ENCODE measurements at places on chromosomes 5 and 9. TPM values are rescaled to one million over a fixed set of nuclear protein-coding genes. Genes with fewer than 3 reads are reported as not detected.

DNA sequence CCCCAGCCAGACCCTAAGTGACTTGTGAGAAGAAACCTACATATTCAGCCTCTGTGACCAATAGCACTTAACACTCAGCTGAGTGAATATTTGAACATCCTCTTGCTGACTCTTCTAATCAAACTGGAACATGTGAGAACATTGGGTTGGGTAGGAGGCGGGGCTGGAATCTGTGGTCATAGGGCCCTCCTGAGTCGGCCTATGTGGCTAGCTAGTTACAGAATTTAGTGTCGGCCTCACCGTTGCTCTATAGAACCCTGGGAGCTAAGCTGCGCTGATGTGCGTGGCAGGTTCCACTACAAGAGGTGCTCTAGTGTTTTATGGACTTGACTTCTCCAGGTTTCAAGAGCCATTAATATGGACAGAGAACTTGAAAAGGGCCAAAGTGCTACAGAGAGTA lies 138.8 kb downstream of the DROSHA start:
- no peak overlapping the region for H3K27ac ChIP-seq
- H3K27me3 ChIP-seq, result no peaks in the 10 kb centered on the region
- no peak overlapping the region for H3K4me3 ChIP-seq
- no peaks in the 10 kb centered on the region for H3K36me3 ChIP-seq
- no peaks in the 10 kb centered on the region for H3K4me1 ChIP-seq
- DNase-seq, result no peak

DNA sequence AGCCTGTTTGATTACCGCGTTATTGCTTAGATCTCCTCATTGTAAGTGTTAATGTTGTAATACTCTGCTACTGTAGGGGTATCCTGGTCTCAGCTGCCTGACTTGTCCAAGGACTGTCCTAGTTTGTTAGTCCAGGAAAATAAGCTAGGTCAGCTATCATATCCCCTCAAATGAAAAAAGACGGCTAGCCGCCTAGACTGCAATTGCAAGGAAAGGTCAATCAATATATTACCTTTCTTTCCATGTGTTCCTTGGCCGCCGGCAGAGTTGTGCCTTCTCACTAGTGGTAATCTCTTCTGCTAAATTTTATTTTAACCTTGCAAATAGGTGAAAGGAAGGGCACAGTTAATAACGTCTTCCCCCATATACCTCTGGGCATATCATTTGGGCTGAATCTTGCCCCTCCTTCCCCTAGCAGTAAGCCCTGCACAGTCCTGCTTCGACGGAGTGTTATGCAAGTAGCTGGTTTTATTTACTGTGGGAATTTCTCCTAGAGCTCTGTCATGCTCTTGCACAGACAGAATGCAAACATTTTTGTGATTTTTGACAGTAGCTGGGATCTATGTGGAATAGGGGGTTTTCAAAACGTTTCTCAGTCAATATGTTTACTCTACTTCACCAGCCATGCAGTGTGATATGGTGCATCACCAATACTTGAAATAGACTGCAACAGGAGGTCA lies 288.5 kb downstream of the MAST4 start:
- no peak overlapping the region for H3K4me3 ChIP-seq
- no peak overlapping the region for H3K27ac ChIP-seq
- DNase-seq, result no peak
- peaks cover 2% of the 10 kb centered on the region for H3K4me1 ChIP-seq

DNA sequence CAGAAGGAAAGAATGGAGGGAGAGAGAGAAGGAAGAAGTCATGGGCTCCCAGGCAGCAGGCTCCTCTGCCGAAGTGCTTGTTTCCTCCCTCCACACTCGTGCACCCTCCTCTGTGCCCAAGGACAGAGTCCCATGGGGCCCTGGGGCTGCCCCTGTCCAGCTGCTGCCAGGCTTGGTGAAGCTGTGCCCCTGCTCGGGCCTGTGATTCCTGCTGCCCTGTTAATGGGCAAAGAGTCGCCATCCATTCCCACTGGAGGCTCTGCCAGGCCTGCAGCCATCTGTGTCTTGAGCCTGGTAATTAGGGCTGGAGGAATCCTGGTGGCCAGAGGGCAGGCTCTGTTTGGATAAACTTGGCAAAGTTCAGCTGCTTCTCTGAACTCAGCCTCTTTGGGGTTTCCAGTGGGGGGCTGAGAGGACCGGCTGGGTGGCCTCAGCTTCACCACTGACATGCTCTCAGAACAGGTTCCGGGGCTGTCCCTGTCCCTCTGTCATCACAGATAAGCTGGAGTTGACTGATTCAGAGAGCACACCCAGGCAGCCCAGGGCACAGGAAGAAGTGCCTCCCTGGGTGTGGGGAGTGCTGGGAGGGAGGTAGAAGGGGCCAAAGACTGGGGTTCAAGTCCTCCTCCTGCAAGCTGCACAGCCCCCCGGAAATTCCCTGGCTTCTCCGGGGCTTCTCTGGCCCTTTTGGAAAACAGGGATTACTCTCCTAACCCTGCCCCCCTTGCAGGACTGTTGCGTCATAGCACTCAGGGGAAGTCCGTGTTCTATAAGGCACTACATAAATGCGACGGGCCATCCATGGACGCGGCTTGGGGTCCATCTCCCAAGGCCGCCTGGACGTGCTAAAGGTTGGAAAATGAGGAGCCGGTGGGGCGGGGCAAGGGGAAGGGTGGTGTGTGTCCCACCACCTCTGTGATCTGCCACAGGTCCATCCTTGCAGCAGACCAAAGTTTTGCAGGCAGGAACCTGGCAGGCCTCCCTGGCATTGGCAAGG lies 154.8 kb downstream of the PAX5 start:
- H3K27me3 ChIP-seq, result peaks cover 2% of the 10 kb centered on the region
- peak; percentile 51 for DNase-seq
- H3K4me1 ChIP-seq, result no peaks in the 10 kb centered on the region
- no peaks in the 10 kb centered on the region for H3K36me3 ChIP-seq
- H3K4me3 ChIP-seq, result no peak overlapping the region
- H3K27ac ChIP-seq, result no peak overlapping the region

DNA sequence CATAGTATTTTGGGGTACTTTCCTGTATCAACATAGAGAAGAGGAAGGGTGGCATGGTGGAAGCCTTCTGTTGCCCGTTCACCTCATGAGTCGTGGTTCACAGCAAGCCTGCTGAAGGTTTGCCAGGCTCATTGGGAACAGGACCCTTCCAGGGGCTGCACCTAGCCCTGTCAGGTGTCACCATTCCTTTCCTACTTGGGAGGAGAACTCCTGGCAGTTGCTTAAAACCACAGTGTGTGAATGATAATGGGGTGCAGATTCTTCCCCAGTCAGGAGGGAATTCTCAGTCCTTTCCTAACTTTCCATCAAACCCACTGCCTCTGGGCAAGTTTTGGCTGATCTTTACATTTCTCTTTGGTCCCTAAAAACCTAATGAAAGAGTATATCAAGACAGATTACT lies 99.4 kb upstream of the CTNND2 start:
- no peaks in the 10 kb centered on the region for H3K4me1 ChIP-seq
- no peak overlapping the region for H3K4me3 ChIP-seq
- H3K27me3 ChIP-seq, result no peaks in the 10 kb centered on the region

DNA sequence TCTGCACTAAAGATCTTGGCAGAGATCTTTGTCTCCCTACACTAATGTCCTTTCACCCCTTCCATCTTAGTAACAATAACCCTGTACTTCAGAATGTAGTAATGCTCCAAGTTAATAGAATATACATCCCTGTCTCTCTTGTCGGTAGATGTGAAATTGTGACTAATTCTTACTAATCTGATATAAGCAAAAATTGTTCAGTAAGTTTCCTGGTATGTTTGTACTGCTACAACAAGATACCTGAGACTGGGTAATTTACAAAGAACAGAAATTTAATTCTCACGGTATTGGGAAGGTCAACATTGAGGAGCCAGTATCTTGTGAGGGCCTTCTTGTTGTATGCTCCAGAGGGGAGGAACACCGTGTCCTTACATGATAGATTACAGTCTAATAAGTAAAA lies 1686.6 kb upstream of the CDH9 start:
- no peaks in the 10 kb centered on the region for H3K4me1 ChIP-seq
- H3K36me3 ChIP-seq, result no peaks in the 10 kb centered on the region
- H3K27me3 ChIP-seq, result no peaks in the 10 kb centered on the region
- H3K4me3 ChIP-seq, result no peak overlapping the region
- no peak for DNase-seq
- no peak overlapping the region for H3K27ac ChIP-seq

DNA sequence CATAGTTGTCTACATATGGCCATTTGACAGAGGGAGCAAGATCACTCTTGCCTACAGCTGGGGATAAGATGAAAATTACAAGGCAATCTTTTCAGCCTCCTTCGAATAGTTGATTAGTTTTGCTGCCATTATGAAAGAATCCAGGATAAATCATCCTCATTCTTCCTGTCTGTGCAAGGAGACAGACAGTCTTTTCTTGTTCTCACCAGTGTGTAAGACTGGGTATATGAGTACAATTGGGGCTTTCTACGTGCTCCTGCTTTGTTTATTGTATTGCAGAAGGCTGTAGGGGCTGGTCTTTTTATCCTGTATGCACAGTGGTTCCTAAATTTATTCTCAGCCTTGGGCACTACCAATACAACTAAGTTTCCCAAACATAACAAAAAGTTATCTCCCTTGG lies 76.8 kb downstream of the SPEF2 start:
- no peaks in the 10 kb centered on the region for H3K27me3 ChIP-seq
- H3K4me1 ChIP-seq, result no peaks in the 10 kb centered on the region
- H3K27ac ChIP-seq, result no peak overlapping the region
- H3K4me3 ChIP-seq, result no peak overlapping the region

GRCh38 chr5:119290161-119290569 lies 65.7 kb upstream of the TNFAIP8 start:
- no peaks in the 10 kb centered on the region for H3K27me3 ChIP-seq
- DNase-seq, result peak; percentile 26
- peaks cover 49% of the 10 kb centered on the region for H3K36me3 ChIP-seq
- H3K27ac ChIP-seq, result peak overlapping the region; percentile 93
- peak overlapping the region; percentile 22 for H3K4me3 ChIP-seq
- peaks cover 85% of the 10 kb centered on the region for H3K4me1 ChIP-seq

Gene PDE4D
- 80.7 TPM for total RNA-seq

Gene BTNL8
- not detected for total RNA-seq
